ENCODE measurements at places on chromosomes 5 and 9.

DNA sequence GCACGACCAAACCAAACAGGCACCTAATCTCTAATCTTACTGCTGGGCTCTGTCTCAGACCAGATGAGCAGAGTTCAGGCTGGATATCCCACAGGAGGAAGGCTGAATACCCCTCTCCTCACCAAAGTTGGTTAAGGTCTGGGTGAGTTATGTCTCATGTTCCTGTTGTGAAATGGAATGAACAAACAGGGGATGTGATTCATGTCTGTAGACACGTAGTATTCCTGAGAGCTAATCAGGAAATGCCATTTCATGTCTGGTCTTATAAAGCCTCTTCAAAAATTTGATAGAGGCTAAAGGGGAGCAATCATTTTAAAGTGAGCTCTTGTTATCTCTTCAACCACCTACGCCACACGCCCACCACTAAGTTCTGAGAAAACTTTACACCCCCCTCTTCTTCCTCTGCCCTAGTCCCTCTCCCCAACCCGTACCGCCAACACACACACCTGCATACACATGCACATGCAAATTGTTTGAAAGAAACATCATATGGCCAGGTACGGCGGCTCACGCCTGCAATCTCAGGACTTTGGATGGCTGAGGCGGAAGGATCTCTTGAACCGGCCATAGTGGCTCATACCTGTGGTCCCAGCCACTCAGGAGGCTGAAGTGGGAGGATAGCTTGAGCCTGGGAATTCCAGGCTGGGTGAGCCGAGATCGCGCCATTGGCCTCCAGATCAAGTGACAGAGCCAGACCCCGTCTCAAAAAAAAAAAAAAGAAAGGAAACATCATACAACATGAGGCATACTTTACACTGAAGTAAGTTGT, 69.8 kb upstream of the RAI14 start:
- no peak for DNase-seq

DNA sequence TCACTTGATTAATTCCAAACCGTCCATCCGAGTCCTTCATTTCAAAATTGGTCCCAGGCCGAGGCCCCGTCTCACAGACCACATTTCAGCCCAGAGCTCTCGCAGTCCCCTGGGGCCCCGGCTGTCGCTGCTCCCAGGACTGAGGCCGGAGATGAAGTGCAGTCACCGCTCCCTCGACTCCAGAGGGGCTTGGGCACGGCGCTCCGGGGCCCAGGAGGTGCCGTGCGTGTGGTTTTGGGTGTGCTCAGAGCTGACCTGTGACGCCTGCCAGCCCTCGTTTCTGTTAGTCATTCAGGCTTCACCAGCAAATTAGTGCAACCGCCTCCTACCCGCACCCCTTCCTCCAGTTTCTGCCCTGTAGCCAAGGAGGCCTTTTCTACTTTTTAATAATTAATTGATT, 48.7 kb upstream of the PHYKPL start:
- no peak for DNase-seq

- DNase-seq, result peak; percentile 51
These were observed 3.6 kb downstream of the CEP78 start for GRCh38 chr9:78239506-78239905.

DNA sequence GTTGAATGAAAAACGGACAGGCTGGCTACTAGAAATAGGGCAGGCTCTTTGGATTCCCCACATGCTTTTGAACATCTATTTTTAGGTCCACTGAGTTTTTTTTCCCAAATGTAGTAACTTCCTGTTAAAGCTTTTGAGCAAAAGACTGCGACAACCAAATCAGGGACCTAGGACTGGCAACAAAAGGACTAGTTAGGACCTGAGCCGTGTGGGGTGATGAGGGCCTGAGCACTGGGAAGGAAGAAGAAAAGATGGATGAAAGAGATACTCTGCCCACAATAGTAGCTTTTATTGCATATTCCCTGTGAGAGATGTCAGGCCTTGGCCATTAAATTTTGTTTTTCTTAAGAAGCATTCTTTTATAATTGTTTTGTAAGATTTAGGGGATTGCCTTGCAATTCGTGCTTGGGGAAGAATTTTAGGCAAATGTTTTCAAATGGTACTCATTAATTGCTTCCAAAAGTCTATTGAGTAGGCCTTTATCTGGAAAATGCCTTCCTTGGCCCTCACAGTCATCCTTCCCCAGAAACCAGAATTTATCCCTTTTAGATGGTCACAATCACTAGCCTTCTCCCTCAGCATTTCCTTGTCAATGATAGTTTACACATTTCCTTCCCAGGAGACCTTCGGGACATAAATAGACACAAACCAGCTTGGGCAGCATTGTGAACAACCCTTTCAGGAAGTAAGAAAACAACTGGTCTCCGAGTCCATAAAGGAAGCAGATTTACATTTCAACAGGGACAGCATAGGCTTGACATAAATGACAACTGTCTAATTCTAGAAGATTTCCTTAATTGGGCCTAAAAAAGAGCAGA, 166.5 kb downstream of the RMI1 start:
- no peak for DNase-seq

- no peak for DNase-seq
These were observed 239.3 kb downstream of the ARRDC3 start for GRCh38 chr5:91143840-91144239.

- DNase-seq, result no peak
These were observed 131.2 kb downstream of the HTR4 start for GRCh38 chr5:148523139-148523538.

GRCh38 chr5:17216176-17216973, 1.1 kb upstream of the BASP1 start:
- DNase-seq, result peak; percentile 79

GRCh38 chr5:73135021-73135420, 14.6 kb downstream of the TMEM171 start:
- no peak for DNase-seq

GRCh38 chr9:37474438-37474837, 9.2 kb upstream of the ZBTB5 start:
- DNase-seq, result no peak

DNA sequence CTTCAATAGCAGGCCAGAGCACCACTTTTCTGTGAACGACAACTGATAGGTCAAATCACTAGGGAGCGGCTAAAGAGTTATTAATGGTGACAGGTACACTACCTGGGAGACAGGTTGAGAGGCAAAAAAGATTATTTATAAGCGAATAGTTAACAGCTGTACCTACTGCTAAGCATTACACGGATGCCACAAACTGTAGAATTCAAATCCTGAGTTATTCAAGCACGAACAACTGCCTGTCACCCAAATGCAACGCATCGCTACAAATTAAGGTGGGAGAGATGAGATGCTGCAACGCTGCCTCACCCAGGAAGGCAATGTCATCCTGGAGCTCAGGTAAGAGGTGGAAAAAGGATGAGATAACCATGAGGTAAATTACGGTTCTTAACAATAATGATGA, 342.9 kb downstream of the BNC2 start:
- no peak for DNase-seq

- peak; percentile 2 for DNase-seq
These were observed 219.2 kb downstream of the TRPM3 start for GRCh38 chr9:70902171-70902570.

GRCh38 chr5:147939431-147940114, 33.2 kb upstream of the C5orf46 start:
- DNase-seq, result no peak

DNA sequence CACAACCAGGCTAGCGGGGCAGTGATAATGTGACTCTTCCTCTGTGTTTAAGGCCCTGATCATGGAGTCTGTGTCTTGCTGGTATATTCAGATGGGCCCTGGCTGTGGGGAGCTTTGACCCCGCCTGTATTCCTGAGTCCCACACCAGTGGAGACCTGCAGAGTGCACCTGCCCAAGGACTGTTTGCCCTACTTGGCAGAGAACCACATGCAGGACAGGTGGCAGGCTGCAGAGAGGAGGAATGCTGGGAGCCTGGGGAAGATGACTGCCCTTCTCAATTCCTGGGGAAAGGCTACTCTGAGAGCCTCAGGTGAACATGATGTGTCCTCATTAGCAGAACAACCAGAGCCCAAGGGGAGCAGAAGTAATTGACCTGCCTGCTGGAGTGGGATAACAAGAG, 36.2 kb downstream of the IARS1 start:
- DNase-seq, result no peak

GRCh38 chr5:135501965-135502364, 33.8 kb downstream of the NEUROG1 start:
- no peak for DNase-seq

DNA sequence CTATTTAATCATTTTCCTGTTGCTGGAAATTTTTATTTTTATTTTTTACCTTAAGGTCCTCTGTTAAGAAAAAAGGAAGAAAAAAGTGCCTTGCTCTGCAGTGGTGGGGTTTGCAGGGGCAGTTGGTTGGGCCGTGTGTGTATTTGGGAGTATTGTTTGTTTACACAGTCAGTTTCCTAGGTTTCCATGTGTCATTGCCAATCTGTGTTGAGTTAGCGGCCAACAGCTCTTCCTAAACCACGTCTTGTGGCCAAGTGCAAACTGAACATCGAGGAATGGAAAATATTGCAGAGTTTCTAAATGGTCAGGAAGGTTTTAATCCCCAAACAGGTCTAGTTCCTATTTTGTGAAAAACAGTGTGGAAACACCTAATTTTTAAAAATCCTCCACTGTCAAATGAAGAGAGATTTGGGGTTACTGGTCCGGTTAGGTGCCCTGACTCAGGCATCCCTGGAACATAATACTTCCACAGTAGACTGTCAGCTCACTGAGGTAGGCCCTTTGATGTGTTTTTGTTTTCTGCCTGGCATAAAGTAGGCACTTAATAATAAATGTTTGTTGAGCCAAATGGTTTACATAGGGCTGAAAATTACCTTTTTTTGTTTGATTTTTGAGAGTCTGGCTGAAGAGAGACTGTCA, 37.0 kb downstream of the MAMDC2 start:
- DNase-seq, result no peak

DNA sequence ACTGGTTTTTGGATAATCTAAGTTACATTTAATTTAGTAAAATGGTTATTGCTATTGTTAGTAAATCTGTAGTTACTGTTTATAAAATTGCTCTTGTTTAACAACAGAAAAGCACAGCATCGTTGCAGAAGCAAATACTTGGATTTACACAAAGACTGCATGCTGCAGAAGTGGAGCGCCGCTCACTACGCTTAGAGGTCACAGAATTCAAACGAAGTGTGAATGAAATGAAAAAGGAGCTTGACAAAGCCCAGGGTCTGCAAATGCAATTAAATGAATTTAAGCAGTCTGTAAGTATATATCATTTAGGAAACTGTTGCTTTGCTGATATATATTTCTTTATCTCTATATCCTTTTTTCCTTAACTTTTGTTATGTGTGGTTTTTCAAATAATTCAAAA, 226.0 kb downstream of the CCDC171 start:
- DNase-seq, result no peak

DNA sequence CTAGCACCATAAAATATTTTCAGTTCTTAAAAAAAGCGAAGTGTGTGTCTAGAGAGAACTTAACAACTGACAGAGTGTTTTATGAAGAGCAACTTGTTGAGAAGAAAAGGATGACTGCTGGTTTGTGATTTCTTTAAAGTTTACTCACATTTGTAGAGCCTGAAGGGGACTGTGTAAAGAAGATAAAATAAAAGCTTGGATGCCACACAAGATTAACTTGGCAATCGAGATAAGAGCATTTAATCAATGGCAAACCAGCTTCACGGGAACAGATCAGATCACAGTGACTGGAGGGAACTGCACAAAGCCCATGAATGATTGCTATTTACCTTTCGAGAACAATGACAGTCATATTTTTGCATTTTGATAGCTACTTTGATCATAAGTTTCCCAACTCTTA, 2013.1 kb upstream of the CDH9 start:
- DNase-seq, result no peak

DNA sequence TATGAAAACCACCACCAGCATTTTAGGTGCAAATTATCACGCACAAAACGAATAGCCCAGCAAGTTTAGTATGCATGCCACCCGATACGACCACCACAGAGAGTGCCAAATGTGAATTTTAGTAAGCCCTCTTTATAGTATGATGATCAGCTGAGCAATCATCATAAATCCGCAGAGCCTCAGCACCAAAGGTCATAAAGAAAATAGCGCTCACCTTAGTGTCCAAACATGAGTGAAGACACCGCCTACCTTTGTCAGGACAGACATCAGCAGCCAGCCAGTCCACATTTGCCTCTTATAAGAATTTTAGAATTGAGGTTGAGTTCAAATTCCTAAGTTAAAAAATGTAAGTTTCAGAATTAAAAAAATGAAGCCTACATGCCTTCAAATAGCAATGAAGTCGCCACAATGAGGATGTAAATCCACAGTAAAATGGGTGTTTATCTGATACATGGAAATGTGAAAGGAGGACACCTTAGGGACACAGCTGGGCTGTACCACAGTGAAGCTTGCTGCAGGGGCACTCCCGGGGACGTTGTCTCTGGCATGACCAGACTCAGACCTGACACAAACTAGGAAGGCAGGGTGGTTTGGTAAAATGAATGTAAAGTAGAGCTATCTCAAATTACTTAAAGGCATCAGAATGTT, 149.0 kb downstream of the AUH start:
- DNase-seq, result no peak

GRCh38 chr5:38556088-38556598, 303 bp downstream of the LIFR start:
- no peak for DNase-seq

DNA sequence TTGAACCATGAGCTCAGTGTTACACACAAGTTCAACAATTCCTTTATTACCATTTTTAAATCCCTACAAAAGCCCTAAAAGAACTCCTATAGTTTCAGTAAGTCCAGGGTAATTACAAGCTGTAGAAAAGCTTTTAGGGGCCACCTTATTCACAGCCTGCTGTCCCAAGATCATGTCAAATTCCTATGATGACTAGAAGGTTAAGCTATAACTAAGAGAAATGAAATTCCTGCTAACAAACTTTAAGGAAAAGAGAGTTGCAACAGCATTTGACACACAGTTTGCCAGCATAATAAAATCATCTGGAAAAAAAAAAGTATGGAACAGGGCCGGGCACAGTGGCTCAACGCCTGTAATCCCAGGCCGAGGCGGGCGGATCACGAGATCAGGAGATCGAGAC, 31.5 kb downstream of the TMEM245 start:
- DNase-seq, result no peak

- no peak for DNase-seq
These were observed 437.6 kb downstream of the KIAA0825 start for GRCh38 chr5:94180761-94181160.

DNA sequence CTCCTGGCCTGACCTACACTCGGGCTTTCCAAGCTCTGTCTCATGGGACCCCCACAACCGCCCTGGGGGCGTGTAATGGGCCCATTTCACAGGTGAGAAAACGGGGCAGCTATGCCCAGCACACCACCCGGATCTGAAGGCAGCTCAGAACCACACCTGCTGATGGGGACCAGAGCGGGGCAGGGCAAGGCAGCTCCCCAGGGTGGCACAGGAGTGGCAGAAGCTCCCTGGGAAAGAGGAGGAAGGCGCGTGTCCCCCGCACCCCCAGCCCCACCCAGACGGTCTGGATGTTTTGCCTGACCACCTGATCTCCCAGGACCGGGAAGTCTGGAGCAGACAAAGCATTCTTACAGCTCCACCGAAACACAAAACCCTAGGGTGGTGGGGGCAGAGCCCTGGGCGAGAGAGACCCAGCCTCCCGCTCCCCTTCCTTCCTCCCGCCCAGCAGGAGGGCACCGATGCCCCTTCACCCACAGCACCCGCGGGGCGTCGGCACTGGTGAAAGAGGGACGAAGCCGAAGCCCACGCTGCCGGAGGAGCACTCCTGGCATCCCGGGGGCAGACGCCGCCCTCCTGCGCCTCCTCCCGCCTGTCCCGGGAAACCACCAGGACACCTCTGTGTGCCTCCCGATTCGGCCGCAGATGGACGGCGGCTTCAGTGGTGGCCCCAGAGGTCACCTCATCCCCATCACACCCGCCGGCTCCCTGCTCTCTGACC, 14.5 kb downstream of the NOTCH1 start:
- no peak for DNase-seq

- peak; percentile 13 for DNase-seq
These were observed 221.3 kb upstream of the FTMT start for GRCh38 chr5:121630402-121630801.

GRCh38 chr5:125026867-125027731, 280.7 kb upstream of the ZNF608 start:
- no peak for DNase-seq

All from ACHN (cell line).